Naive B cell (primary cell): ENCODE measurements at places on chromosomes 3 and 15. TPM values are rescaled to one million over a fixed set of nuclear protein-coding genes. Genes with fewer than 3 reads are reported as not detected.

- no peaks in the 10 kb centered on the region for H3K27me3 ChIP-seq
- peaks cover 14% of the 10 kb centered on the region for H3K36me3 ChIP-seq
- DNase-seq, result no peak
- H3K27ac ChIP-seq, result no peak overlapping the region
- H3K4me3 ChIP-seq, result no peak overlapping the region
Measured at GRCh38 chr3:141440942-141441341, 45.9 kb upstream of the RASA2 start.

- DNase-seq, result no peak
- H3K36me3 ChIP-seq, result no peaks in the 10 kb centered on the region
- no peak overlapping the region for H3K27ac ChIP-seq
- no peak overlapping the region for H3K4me3 ChIP-seq
- peaks cover 71% of the 10 kb centered on the region for H3K27me3 ChIP-seq
Measured at GRCh38 chr3:71977525-71977924, 192.6 kb upstream of the PROK2 start.

DNA sequence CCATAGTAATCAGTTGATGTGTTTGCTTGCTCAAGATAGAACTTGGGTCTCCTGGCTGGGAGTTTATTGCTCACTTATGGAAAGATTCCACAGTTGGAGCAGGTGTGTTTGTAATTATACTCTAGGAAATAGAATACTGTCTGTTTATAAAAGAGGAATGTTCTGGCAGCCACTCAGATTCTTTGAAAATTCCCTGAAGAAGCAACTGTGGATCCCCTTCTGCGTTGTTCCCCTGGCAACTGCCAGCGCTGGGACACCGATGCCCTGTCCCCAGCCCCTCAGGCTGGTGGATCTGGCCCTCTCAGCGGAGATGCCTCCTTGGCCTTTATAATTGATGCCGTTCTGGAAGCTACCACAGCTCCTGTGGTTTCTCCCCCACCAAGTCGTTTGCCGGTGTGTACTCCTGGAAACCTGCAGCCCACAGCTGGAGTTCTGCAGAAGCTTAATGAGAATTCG is 225.9 kb downstream of the ITPR1 start:
- no peak for DNase-seq
- no peaks in the 10 kb centered on the region for H3K4me1 ChIP-seq
- H3K27me3 ChIP-seq, result no peaks in the 10 kb centered on the region
- no peak overlapping the region for H3K4me3 ChIP-seq

The KLHL24 gene
- 71.0 TPM for polyA plus RNA-seq

The GHRL gene
- 4.4 TPM for polyA plus RNA-seq

The MYO9A gene
- polyA plus RNA-seq, result 10.8 TPM

DNA sequence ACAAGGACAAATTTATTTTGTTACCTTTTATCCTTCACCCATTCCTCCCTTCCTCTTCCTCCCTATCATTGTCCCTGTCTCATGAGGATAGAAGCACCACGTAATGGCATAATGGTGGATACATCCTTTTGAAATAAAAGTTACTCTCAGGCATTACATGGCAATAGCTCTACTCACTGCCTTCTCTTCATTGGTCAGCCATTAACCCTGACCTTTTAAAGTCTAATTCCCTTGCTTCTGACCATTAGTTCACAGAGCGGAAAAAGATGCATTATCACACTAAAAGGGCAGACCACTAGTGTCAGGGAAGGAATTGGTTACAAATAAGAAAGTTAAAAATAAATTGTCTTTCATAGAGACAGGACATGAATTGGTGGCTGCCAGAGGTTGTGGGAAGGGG is 54.6 kb upstream of the EIF1B start:
- H3K4me1 ChIP-seq, result no peaks in the 10 kb centered on the region
- DNase-seq, result no peak
- H3K27ac ChIP-seq, result no peak overlapping the region
- H3K4me3 ChIP-seq, result no peak overlapping the region
- no peaks in the 10 kb centered on the region for H3K36me3 ChIP-seq

GRCh38 chr15:43244092-43244491 is 22.6 kb downstream of the TGM5 start:
- H3K27ac ChIP-seq, result no peak overlapping the region
- peaks cover 5% of the 10 kb centered on the region for H3K4me1 ChIP-seq
- no peak overlapping the region for H3K4me3 ChIP-seq
- no peaks in the 10 kb centered on the region for H3K27me3 ChIP-seq
- H3K36me3 ChIP-seq, result no peaks in the 10 kb centered on the region

DNA sequence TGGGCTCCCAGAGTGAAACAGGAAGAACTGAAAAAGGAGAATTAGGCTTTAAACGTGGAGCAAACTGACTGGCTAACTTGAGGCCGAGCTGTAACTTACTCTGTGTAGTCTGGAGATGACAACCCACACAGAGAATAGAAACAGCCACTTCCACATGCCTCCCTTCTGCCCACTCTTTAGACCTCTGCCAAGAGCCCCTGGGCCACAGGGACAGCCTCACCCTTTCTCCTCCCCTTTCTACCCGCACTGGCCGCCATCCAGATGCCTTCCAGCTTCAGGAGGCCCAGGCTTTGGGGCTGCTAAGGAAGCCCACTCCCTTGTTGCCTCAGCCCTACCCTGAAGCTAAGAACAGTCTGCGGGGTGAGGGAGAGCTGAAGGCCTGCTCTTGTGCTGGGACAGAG is 6.8 kb downstream of the ARHGAP31 start:
- no peaks in the 10 kb centered on the region for H3K27me3 ChIP-seq
- H3K27ac ChIP-seq, result no peak overlapping the region
- H3K4me1 ChIP-seq, result peaks cover 27% of the 10 kb centered on the region
- H3K4me3 ChIP-seq, result no peak overlapping the region
- DNase-seq, result no peak

The ESYT3 gene
- not detected for polyA plus RNA-seq

DNA sequence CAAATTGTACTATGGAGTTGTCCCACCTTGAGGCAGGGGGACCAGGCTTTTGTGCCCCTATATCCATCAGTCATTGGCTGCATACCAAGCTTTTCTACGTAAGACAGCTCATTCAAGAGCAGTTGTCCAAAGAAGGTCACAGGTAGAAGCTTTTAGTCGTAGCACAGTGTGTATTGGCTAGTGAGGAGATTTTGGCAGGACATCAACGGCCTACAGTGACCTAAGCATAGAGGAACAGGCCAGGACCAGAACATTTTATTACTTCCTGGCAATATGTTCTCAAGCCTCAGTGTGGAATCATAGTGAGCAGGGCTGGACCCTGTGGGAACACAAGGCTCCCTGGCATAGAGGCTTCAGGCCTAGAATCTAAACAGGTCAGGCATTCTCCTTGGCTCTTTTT is 105.4 kb upstream of the ANKRD28 start:
- H3K27ac ChIP-seq, result no peak overlapping the region
- no peaks in the 10 kb centered on the region for H3K36me3 ChIP-seq
- DNase-seq, result no peak
- H3K4me3 ChIP-seq, result no peak overlapping the region

The LRRIQ4 gene
- not detected for polyA plus RNA-seq

The SLC6A11 gene
- polyA plus RNA-seq, result not detected

DNA sequence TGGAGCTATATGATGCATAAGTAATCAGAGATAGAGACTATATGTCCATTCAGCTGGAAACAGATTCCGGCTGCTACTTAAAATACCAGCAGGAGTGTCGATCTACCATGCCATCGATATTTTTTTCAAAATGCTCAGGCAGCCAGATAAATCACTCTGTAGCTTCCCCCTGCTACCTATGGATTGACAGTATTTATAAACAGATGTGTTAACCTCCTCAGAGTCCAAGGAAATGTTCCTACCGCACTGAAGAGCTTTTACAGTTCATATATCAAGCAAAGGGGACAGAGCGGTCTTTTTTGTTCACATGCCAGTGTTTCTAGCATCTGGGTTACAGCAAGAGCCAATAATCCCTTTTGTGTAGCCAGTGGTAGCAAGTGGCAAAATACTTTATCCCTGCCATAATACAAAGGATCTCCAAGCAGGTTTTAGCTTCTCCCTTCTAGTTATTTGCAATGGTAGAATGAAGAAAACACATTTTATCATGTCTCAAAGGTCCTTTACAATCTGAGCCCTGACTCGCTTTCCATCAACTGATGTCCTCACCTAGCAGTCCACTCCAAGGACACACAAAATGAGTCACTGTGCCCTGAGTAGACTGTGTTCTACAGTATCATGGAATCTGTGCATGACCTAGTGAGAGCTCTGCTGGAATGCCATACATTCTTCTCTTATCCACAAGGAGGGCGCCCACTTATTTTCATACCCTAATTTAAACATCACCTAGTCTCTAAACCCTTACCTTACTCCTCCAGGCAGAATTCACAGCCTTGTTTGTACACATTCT is 507.0 kb downstream of the TBL1XR1 start:
- H3K27me3 ChIP-seq, result no peaks in the 10 kb centered on the region
- H3K36me3 ChIP-seq, result no peaks in the 10 kb centered on the region
- no peak overlapping the region for H3K27ac ChIP-seq
- DNase-seq, result no peak
- H3K4me3 ChIP-seq, result no peak overlapping the region

The GASK1A gene
- polyA plus RNA-seq, result not detected

GRCh38 chr3:127177226-127177625 is 15.7 kb upstream of the PRR23E start:
- H3K27ac ChIP-seq, result no peak overlapping the region
- no peaks in the 10 kb centered on the region for H3K36me3 ChIP-seq
- H3K4me1 ChIP-seq, result no peaks in the 10 kb centered on the region
- no peak for DNase-seq
- no peak overlapping the region for H3K4me3 ChIP-seq

DNA sequence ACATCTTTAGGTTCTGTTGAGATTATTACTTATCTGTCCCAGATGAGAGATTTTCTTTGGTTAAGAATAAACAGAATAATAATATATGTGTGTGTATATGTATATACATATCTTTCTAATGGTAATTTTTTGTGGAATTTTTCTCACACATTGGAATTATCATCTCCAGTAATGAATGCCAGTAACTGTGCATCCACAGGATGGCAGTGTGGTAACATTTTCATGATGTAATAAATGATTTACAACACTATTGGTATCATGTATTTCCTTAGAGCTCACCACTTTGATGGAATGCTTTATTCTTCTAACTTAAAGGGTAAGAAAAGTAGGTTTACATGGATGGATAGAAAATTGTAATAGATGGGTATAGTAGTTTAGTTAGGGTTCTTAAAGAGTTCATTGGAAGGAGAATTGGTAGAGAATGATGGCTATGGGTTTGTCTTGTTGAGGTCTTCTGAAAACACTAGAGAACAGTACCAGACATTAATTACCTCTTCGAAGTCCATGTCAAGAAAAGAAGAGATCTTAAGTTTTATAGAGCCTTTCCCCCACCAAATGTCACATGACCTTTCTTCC is 78.1 kb downstream of the STT3B start:
- DNase-seq, result no peak
- peaks cover 35% of the 10 kb centered on the region for H3K36me3 ChIP-seq
- H3K27ac ChIP-seq, result no peak overlapping the region
- peaks cover 13% of the 10 kb centered on the region for H3K4me1 ChIP-seq

DNA sequence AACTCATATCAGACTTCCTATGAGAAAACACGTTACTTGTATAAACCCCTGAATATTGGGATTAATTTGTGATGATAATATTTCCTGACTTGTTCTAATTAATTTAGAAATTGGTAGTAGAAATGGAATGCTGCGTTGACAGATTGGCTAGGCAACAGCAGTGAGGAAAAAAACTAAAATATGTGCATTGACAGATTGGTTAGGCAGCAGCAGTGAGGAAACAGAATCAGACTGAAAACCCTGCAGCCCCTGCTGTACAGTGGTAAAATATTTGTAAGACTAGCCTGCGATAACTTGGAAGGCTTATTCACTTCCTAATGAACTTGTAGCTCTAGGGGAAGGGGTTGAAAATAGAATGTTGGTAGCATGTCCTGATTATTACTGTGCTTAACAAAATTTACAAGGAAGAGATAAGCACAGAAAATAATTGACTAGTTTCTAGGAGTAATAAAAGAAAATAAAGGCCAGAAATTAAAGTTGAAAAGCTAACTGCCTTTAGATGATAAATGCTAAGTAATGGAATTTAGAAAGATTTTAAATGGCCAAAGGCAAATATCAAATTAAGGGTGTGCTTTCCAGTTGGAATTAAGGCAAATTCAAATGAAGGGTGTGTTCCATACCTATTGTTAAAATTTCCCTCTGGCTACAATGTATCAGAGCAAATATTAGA is 29.9 kb upstream of the IL16 start:
- no peak for DNase-seq
- H3K27me3 ChIP-seq, result peaks cover 26% of the 10 kb centered on the region
- H3K4me3 ChIP-seq, result no peak overlapping the region
- no peaks in the 10 kb centered on the region for H3K36me3 ChIP-seq

- no peaks in the 10 kb centered on the region for H3K36me3 ChIP-seq
- no peak overlapping the region for H3K27ac ChIP-seq
- no peaks in the 10 kb centered on the region for H3K27me3 ChIP-seq
- no peak for DNase-seq
Measured at GRCh38 chr15:68583321-68583720, 4.5 kb downstream of the CORO2B start.

The NANOGP8 gene
- polyA plus RNA-seq, result not detected

- H3K27ac ChIP-seq, result no peak overlapping the region
- H3K36me3 ChIP-seq, result no peaks in the 10 kb centered on the region
- H3K4me1 ChIP-seq, result no peaks in the 10 kb centered on the region
- peaks cover 34% of the 10 kb centered on the region for H3K27me3 ChIP-seq
- no peak overlapping the region for H3K4me3 ChIP-seq
- DNase-seq, result no peak
Measured at GRCh38 chr15:51189669-51190385, 95.1 kb upstream of the TNFAIP8L3 start.

DNA sequence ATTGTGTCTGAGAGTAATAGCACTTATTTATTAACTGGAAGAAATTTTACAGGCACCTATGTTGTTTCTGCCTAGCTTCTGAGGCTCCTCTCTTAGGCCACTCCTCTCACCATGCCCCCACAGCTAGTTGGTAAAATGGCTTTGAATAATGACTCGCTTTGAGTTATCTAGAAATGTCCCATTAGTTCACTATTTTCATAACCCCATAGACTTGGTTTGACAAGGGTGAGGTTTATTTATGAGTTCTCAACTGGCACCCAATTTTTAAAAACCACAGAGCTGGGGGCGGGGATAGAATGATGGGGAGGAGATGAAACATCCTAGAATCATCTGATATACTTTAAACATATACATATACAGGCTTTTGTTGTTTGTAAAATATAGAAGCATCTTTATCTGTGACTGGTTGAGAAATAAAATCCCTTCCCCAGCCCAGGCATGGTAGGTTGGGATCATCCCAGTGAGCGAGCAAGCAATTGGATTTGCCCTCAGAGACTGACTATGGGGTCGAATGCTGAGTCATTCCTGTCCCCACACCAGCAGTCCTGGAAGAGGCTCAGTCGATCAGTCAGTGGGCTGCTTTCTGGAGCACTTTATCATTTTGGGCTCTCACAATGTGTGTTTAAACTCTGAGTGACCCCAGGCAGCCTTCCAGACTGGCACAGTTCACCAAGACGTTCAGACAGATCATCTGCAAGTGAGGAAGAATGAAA is 60.2 kb upstream of the TSEN2 start:
- no peaks in the 10 kb centered on the region for H3K4me1 ChIP-seq
- H3K27me3 ChIP-seq, result peaks cover 45% of the 10 kb centered on the region
- DNase-seq, result no peak
- H3K27ac ChIP-seq, result no peak overlapping the region
